ENCODE measurements at places on chromosomes 6 and 20.
A peak's percentile ranks its signal among the peaks of the same experiment; 100 is the strongest.

DNA sequence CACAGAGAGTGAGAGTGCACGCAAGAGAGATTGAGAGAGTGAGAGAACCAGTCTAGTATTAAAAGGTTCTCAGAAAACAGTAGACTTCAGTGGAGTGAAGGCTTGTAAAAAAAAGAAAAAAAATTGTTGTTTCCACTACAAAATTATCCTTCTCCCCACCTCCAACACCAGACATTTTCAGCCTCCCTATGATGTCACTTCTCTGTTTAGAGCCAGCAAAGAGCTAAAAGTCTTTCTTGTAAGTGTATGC is 77.8 kb downstream of the BACH2 start:
- DNase-seq, result no peak

DNA sequence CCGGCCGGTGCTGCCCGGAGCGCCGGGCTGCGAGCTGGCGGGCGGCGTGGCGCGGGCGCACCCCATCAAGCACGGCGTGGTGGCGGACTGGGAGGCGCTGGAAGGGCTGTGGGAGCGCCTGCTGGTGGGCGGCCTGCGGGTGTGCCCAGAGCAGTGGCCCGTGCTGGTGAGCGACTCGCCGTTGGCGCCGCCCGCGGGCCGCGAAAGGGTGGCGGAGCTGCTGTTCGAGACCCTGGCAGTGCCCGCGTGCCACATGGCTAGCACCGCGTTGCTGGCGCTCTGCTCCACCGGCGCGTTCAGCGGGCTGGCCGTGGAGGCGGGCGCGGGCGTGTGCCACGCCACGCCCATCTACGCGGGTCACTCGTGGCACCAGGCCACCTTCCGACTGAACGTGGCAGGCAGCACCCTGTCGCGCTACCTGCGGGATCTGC is 517 bp downstream of the ACTL10 start:
- no peak for DNase-seq

- DNase-seq, result peak; percentile 51
Measured at GRCh38 chr6:151240036-151240685, 394 bp downstream of the AKAP12 start.

DNA sequence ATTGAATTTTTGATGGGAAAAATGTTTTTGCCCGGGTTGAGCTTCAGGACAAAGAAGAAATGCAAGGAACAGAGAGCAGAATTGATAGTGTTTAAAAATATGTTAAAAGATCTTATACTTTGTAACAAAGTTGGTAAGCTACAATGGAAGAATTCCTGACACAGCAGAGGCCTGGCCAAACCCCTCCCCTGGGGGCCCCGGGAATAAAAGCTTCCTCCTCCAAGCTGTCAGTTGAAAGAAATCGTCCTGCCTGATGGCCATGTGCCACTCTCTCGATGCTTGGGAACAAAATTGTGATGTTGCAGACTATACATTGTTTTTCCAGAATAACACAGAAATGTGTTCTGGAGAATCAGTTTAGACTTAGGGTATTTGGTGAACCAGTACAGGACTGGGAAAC is 14.2 kb upstream of the TOX2 start:
- DNase-seq, result no peak

- no peak for DNase-seq
Measured at GRCh38 chr20:12554426-12554825, 454.3 kb upstream of the SPTLC3 start.

- peak; percentile 95 for DNase-seq
Measured at GRCh38 chr6:22099231-22099630, 197.6 kb downstream of the PRL start.

GRCh38 chr6:168527451-168528210 is 86.6 kb downstream of the SMOC2 start:
- no peak for DNase-seq

- DNase-seq, result no peak
Measured at GRCh38 chr6:32382757-32383420, 11.2 kb upstream of the TSBP1 start.

DNA sequence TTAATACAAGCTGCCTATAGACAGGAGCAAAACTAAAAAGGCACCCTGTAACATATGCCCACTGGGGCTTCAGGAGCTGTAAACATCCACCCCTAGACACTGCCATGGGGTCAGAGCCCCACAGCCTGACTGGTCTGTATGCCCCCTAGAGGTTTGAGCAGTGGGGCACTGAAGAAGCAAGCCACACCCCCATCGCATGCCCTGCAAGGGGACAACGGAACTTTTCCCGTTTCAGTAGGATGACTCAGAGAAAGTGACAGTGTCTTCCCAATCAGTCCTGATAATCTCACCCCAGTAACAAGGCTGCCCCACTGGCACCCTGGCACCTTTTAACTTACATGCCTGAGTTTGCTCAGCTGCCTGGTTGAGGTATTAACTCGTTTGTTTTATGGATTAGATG is 35.9 kb downstream of the BEND3 start:
- DNase-seq, result no peak

DNA sequence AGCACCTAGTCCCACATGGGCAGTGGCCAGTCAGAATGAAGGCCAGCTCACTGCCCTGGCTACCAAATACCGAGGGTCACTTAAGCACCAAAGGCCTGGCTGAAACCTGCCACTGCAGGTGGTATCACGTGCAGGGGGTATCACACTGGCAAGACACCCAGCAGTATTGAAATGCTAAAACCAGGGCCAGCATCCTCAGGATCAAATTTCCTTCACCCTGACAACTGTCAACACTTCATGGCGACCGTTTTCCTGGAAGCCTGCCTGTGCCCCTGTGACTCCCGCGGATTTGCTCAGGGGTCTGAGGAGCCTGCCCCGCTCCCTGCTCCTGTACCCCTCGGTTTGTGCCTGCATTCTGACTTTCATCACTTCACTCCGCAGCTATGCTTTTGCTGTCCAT is 151.1 kb downstream of the TTLL2 start:
- DNase-seq, result no peak

DNA sequence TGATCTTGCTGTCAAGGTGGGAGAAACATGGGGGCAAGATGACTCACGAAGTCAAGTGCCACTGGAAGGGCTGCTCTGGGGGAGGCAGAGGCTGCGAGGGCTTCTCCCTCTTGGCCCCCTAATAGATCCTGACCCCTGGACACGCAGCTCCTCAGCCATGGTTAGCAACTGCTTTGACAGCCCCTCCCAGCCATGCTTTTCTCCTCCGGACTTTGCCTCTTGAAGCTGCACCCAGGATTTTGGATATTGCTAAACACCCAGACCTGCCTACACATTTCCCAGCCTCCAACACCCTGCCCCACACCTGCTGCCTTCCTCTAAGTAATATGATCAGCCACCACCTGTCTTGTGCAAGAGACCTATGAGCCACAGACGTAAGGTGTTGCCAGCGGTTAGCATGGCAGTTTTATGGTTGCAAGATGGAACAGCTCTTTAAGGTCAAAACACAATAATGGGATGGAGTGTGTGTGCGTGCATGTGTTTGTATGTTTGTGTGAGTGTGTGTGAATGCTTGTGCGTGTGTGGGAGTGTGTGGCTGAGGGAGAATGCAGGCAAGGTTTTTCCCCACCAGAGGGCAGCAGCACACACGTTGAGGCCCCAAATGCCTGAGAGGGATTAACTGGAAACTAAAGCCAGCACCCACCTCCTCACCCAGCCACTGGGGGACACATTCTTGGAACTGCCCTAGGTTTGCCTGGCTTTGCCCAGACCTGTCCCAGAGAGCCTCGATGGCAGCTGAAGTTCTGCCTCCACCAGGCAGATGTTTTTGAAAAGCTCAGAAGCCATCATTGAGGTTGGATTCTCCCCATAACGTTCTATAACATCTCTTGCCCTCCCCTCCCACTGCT is 2.5 kb downstream of the IP6K3 start:
- DNase-seq, result peak; percentile 89

DNA sequence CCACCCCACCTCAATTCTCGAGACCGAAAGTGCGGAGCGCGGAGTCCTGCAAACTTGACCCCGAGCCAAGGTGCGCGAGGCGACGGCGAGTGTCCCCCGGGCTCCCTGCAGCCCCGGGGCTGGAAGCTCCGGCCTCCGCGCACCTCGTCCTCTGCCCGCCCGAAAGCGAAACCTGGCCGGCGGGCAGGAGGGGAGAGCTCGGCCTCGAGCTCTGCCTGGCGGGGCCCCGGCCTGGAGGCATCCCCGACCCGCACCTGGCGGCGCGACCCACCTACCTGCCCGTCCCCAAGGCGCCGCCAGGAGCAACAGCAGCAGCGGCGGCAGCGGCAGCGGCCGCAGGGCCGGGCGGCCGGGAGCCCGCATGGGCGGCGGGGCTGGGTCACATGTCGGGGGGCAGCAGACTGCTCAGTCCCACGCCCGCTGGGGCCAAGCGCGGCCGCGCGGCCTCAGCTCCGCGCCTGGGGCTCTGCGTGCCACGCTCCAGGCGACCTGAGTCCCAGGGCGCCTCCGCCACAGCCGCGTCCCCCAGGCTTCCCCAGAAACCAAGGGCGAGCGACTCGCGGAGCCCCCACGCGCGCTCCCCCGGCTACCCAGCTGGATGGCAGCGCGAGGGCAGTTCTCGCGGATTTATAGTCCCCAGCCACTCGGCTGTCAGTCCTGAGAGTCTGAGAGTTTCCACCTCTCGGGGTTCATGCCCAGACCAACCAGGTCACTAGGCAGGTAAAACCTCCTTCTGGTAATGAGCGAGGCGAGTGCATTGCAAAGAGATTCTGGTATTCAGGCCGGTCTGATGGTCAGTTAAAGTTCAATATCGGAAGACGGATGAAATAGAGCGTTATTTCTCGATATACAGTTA is at the start of gene IL20RA:
IL20RA (minus strand) TSS at position 600 of the 856 bp plus-strand sequence; CDS start at position 363, 237 bp downstream.
- no peak for DNase-seq

DNA sequence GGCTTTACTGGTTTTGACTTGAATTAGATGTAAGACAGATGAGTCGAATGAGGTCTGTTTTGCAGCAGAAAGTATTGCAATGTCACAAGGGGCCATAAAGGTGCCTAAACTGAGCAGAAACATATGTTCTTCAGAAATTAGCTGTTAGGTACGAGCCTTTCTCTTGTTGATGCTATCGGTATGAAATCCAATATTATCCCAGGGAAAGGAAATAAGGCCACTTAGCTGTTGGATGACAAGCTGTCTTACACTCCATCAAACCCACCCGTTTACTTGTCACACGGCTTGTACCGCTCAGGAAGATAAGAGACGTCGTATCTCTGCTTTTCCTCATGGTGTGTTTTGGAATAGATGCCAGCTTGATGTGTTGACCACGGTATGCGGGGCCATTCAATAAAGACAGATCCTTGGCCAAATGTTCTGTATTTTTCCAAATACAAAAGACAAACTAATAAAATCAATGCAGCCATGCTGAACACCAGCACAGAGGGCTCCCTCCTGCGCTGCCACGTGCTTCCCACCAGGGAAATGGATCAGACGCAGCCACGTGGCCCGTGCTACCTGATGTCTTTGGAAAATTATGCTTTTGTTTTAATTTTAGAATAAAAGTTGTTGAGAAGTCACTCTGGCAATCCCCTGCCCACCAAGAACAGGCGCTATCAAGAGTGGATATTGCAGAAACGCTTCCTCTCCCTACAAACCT is 255.9 kb upstream of the SULF2 start:
- no peak for DNase-seq

DNA sequence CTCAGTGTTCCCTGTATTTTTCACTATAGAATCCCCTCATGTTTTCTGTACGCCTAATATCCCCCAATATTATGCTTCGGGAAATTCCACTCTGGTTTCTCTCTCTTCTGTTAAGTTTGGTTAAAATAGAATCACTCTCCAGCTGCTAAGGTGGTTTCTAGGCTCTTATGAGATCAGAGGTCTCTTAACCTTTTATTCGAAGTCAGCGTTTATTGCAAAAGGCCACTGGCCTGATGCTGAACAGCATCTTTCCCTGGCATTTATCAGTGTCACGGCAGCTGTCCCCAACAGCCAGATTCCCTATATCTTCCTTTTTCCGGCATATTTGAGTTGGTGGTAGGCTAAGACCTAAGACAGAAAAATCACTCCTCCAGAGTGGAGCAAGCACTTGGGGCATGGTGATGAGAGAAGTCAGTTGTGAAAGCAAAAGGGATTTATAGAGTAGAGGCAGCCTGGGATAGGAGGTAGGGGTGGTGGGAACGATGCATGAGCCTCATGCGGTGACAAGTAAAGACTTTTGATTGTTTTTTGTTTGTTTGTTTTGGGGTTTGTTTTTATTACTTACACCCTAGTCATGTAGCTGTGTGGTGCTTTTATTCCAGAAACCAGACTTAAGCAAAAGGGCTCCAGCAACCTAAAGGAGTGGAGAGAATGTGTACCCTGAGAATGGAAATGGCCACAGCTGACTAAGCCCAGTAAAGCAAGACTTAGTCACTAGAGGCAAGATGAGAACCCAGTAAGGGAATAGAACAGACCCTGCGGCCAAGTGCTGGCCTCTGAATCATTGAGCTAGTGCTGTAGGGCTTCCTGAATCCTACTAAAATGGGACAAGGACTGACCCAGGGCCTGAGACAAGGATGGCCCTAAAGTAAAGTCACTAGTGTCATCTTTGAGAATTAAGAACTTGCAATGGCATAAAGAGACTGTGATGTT is 233.0 kb upstream of the PRND start:
- DNase-seq, result no peak

- DNase-seq, result no peak
Measured at GRCh38 chr6:21265034-21265729, 328.4 kb upstream of the SOX4 start.

DNA sequence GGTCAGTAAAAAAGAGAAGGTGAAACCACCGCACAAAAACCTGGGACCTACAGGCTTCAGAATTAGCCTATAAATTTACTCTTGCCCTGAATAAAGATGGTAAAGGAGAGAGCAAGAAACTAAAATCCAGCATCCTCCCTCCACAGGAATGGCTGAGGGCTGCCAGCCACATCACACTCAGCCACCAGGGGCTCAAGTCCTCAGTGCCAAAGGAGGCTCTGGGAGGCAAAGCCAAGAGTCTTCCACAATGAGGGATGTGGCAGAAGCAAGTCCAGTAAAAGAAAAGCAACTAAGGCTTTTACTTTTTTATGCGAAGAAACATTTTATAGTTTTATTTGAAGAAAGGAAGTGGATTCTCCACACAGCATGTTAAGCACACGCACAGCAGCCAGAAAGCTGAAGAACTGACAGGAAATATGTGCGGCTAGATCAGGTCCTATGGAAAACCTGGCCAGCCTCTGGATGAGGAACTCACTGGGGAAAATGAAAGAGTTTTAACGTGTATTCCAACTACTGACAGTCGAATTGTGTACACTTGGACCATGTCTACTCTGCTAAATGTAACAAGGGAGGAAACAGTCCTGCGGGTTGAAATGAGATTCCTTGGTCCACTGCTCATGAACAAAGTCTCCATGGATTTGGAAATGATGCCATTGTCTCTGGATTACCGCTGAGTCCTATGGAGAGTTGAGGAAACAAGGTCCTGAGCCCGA is 219.4 kb upstream of the SSTR4 start:
- DNase-seq, result no peak

GRCh38 chr20:237489-237888 is 10.4 kb downstream of the DEFB129 start:
- DNase-seq, result no peak

GRCh38 chr6:11919771-11920440 is 92.2 kb upstream of the HIVEP1 start:
- DNase-seq, result no peak

- DNase-seq, result peak; percentile 34
Measured at GRCh38 chr20:1965520-1966351, 28.1 kb downstream of the PDYN start.

DNA sequence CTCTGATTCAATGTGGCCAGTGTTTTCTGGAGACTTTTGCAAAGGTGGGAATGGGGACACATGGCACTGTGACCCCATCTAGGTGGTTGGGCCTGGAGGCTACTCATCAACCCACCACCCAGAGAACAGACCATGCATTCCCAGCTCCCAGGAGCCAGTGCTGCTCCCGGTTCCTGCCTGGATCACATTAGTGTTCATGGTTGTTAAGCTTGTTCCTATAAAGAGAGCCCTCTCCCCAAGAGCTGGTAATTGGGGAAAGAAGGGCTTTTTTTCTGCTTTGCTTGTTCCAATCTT is 102.0 kb downstream of the PHACTR3 start:
- no peak for DNase-seq

GRCh38 chr20:25699914-25700313 is 3.3 kb upstream of the ZNF337 start:
- no peak for DNase-seq

Measured in DMS 273 treated with DMSO at 0.1 percent for 48 hours (cell line).